ENCODE measurements at places on chromosomes 6 and 20.
A peak's percentile ranks its signal among the peaks of the same experiment; 100 is the strongest.

DNA sequence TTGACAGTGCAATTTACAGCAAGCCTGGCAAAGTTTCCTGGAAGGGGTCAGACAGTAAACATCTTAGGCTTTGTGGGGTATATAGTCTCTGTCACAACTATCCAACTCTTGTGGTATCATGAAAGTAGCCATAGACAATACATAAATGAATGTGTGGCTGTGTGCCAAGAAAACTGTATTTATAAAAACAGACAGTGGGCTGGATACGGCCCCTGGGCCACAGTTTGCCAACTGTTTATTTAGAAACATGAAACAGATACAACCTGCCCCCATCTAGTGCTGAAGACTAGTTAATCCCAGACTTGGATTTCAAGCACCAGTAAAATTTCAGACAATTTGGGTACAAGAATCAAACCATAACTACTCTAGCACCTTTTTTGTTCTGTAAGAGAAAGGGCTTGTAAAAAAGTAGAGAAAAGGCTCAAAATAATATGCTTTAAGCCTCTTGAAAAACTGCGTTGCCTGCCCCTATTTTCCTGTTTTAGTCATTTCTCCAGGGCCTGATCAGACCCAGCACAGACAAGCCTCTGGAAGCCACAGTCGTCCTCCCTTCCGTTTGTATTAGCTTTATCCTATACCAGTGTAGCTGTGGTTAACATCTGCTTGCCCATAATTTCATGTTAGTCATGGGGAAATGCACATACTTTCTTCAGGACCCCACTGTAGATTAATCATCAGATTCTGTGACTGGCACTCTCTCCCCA, 30.8 kb downstream of the JAG1 start:
- no peak for DNase-seq

DNA sequence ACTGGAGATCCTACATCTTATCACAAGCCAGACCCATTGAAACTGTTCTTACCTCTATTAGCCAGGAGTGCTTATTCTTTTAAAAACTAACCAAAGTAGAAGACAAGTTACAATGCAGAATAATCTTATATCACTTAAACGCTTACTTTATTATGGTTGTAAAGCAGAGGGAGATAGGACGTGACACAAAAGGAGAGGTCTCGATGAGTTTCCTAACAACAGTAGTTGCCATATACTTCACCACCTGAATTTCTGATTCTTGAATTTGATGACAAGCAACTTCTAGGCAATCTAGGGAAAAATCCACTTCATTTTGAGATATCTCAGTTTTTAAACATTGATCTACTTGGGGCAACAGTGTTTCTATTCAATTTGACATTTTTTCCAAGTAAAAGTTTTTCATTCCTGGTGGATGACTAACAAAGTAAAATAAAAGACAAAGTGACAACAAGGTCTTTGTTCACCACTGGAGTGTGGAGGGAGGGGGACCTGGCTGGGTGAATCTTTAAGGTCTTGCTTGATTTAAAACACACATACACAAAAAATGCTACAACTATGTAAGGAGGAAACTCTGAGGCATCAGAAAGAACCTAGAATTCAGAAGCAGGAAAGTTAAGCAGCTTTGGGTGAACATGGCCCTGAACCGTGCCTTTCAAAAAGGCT, 110.9 kb downstream of the SMLR1 start:
- DNase-seq = no peak

GRCh38 chr6:63537201-63537958, 34.9 kb upstream of the LOC128125822 start:
- peak; percentile 5 for DNase-seq

DNA sequence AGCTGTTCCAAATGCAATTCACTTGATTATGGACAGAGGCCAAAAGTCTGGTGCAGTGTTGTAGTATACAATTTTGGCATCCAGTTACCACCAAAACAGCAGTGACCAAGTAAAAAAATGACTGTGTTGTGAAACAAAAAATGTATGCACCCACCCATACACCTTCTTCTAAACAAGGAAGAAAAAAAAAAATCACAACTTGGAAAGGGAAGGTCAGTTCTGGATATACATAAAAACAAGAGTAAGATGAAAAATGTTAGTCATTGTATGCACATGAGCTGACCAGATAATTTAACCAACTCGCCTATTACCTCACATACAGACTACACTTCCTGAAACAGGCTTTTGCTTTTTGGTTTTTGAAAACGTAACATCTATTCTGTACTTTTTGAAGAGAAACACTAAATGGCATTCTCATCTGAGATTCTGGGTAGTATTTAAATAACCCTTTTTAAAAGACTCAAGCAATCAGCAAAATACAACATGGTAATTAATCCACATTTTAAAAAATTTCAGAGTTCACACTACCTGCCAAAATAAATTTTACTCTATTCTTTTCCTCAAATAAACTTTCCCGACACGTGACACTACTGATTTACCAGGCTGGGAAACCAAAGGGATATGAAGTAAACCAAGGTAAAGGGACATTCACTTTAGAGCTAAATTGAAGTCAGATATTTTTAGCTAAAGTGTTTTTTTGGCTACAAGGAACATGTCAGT, 141.6 kb upstream of the SHLD1 start:
- DNase-seq = peak; percentile 15

- DNase-seq = no peak
Measured at GRCh38 chr6:11869672-11870340, 91.2 kb upstream of the ADTRP start.

GRCh38 chr6:166533205-166533824, 53.2 kb downstream of the RAMACL start:
- no peak for DNase-seq

DNA sequence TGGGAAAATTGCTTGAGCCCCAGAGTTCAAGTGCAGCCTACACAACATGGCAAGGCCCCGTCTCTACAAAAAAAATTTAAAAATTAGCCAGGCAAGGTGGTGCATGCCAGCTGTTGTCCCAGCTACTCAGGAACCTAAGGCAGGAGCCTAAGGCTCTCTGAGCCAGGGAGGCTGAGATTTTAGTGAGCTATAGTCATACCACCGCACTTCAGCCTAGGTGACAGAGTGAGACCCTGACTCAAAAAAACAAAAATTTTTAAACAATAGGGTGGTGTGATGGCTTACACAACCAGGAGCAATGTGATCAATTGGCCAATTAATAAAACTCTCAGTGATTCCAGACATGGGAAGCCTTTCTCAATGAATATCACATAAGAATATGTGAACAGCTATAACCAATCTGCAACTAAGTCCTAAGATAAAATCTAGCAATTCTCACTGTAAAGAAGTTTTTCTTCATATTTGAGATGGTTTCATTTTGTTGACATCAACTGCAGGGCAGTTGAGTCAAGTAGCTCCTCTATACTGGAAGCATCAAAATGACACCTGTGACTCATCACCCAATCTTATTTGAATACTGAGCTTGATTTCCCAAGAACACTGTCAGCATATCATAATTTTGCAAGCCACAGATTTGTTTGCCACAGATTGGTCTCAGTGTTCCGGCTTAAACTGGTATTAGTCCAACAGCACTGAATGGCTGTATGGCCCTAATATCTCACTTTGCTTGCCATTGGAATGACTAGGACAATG, 169.0 kb upstream of the GJE1 start:
- DNase-seq = no peak

DNA sequence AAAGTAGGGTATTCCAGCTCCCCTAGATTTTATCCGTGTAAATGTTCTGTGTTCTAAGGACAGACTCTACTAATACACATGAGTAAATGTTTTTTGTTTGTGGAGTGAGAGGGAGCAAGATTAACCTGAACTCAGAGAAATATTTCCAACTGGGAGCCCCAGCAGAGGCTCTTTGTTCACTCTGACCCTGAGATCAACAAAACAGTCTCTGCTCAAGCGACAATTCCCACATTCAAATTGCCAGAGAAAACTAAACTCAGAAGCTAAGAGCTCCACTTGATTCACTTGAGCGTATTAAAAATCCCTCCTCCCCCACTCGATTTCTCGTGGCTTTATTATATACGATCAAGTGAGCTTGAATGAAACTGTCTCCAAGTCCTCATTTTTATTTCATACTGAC, 413.9 kb upstream of the JARID2 start:
- DNase-seq = no peak

GRCh38 chr6:163339466-163339865, 75.1 kb upstream of the QKI start:
- no peak for DNase-seq

GRCh38 chr6:1878330-1878729, 268.6 kb downstream of the FOXC1 start:
- DNase-seq = no peak

- no peak for DNase-seq
Measured at GRCh38 chr6:28248916-28249315, 3.2 kb downstream of the ZKSCAN4 start.

GRCh38 chr20:58102261-58102660, 126.2 kb downstream of the ANKRD60 start:
- DNase-seq = no peak

DNA sequence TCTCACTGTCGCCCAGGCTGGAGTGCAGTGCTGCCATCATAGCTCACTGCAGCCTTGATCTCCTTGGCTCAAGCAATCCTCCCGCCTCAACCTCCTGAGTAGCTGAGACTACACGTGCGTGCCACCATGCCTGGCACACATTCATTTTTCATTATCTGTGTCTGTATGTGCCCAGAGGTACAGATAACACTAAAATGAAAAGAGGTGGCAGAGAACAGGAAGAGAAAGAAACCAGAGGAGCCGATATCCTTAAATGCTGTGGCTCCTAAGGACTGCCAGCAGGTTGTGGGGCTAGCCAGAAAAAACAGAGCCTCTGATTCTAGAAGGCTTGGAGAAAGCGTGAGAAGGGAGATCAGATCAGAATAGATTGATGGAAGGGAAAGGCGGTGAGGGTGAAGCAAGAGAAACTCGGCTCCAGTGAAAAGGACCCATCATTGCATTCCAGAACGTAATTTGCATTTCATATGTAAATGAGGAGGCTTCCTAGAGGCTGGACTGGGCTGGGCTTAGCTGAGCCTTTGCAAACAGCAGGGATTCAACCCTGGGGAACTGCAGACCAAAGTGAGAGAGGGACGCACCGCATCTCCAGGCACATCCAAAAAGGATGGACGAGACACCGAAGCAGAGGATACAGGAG, 64.2 kb downstream of the GCNT2 start:
- peak; percentile 39 for DNase-seq

DNA sequence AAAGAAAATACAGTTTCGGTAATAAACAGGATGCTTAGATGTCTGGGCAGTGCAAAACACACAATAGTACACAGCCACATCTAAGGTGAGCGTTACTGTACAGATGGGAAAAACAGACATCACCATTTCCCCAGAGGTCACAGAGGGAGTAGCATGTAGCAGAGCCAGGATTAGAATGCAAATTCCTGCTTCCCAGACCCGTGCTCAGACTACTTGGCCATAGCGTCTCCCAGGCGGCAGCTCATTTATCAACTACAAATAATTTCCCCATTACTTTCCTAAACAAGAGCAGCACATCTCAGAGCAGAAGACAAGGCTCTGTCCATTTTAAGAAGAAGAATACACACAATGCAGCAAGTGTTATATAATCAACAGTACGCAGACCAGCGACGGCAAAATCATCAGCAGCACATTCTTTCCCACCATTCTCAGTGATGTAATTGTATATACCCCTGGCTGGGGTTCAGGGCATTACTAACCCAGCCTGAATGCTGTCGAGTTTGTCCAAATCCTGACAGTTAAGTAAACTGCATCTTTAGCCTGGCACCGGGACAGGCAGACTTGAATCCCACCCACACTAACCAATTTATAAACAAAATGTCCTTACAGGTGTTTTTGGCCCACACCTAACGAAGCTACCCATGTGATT, 61.9 kb downstream of the CNKSR3 start:
- peak; percentile 38 for DNase-seq

DNA sequence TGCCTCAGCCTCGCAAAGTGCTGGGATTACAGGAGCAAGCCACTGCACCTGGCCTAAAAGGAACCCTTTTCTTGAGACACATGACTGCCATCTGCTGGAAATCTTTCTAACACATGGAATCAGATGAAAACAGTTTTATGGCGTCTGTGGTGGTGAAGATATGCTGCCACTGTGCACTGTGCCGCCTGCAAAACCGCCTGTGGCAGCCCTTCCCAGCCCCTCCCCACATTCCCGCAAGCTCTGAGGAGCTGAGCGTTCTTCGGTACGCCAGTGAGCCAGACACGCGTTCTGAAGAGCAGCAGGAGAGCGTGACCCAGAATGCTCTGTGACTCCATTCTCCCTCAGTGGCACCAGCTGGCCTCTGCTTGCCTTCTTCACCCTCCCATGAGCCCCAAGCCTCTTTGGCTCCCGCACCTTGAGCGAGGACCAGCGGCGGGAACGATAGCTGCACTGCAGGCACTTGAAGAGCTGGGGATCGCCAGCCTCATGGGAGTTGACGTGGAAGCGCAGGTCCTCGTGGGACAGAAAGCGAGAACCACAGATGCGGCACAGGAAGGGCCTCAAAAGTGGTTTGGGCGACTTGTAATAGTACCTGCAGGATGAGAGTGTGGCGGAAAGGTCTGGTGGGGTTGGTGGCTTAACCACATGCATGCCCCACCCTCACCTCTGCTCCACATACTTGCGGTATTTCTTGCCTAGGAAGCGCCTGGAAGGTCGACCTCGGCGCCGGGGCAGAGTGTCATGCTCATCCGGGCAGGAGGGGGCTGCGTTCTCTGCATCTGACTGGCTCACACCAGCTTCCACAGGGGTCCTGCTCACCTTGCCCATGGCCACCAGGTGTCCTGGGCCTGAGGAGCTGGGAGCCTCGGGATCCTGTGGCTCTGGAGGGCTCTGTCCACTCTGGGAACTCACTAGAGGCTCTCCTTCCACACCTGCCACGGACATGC, 8.7 kb downstream of the ZNF335 start:
- DNase-seq = peak; percentile 54

GRCh38 chr6:4848382-4849068, 72.3 kb downstream of the CDYL start:
- DNase-seq = no peak

DNA sequence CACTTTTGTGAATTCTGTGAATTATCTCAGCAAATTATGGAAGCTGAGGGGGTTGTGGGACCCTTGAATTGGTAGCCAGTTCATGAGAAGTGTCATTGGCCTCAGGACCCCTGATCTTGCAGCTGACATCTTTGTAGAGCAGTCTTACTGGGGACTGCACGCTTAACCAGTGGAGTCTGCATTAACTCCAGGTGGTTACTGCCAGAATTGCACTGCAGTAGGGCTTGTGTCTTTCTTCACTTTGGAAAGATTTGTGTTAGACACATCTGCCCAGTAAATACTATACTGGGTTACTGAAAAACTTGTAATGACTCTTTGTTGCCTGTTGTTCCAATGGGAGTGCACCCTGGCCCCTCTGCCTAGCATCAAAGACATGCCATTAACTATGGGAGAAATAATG, 21.2 kb upstream of the CDKN1A start:
- no peak for DNase-seq

DNA sequence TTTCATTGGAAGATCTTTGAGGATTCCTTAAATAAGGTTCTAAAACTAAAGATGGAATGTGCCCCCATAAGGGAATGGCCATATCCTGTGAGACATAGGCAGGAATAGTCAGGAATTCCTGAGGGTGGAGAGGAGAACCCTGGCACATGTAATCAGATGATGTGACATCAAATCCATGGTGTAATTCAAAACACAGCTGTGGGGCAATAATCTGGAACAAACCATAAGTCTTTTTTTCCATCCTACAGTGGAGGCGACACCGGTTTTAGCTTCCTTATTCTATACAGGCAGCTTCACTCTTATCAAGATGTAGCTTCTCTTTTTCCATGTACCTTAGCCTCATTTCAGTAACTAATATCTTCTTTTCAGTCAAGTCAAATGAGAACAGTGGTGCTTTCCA, 133.6 kb upstream of the CITED2 start:
- no peak for DNase-seq

GRCh38 chr6:101294676-101295075, 98.8 kb upstream of the GRIK2 start:
- no peak for DNase-seq
